Islet precursor cell (in vitro differentiated cells): ENCODE measurements at places on chromosomes 7 and 10.

- no peak for DNase-seq
Measured at GRCh38 chr10:94443047-94443446, 40.7 kb downstream of the TBC1D12 start.

- DNase-seq = peak; percentile 53
Measured at GRCh38 chr10:5523796-5524574, 776 bp upstream of the CALML3 start.

DNA sequence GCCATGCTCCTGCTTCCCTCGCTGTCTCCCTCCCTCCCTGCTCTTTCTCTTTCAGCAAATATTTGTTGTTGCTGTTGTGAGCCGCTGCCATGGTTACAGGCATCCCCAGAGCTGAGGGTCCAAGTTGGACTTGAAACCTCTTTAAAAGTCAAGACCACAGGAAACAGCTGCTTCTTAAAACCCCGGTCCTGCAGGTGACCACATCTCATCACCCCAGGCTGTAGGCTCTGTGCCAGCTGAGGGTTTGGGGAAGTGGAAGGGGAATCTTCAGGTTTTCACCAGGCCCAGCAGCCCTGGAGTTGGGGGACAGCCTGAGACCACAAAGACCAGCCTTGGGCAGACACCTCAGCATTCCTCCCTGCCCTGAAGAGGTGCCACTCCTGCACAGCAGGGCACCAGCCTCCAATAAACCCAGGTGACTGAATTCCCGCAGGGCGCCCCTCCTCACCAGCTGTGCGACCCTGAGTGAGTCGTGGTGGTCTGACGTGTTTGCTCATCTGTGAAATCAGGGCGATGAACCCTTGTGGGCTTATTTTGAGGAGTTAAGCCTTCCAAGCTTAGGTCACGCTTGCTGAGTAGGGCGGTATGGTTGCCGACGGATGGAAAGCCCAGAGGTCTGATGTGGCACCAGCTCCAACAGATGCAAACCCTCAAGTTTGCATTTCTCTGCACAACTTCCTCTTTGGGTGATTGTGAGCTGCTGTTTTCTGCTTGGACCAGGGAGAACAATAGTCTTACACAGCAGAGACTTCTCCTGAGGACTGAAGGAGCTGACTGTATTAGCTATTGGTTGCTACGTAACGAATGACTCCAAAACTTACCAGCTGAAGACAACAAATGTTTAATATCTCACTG is 24.8 kb downstream of the NPTX2 start:
- DNase-seq = no peak

DNA sequence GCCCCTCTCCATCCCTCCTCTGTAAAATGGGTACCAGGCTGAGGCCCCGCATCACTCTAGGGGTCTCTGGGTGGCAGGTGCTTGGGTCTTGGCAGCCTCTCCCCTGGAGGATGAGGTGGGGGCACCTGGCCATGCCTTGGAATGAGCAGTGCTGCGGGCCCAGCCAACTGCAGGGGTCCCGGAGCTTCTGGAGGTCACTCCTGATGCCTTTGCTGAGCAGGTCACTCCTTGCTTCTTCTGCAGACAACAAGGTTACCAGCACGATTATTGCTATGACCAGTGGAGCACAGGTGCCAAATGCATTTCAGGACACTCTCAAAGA is 22.4 kb upstream of the ZNF488 start:
- DNase-seq = no peak

GRCh38 chr10:89142590-89142989 is 64.5 kb downstream of the CH25H start:
- DNase-seq = no peak

DNA sequence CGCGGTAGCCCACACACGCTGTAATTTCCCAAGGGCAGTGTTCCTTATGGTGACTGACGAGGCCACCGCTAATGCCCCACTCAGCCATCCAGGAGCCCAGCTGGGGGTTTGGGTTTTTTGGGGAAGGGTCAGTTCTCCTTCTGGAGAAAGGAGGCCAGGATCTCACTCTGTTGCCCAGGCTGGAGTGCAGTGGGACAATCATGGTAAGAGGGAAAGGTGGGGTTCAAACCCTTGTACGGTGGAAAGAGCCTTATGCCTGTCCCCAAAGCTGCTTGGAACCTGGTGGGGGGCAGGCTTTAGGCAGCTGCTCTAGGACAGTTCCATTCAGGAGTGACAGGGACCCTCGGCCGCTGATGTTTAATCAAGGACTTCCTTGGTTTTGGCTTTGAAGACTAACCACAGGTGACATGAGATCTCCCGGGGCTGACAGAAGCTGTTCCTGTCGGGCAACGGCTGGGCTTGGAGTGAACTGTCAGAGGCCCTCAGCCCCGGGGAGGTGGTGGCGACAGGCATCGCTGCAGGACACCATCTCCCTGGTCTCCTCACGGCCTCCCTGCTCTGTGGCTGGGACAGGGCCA is 84.5 kb downstream of the CARD11 start:
- peak; percentile 43 for DNase-seq

DNA sequence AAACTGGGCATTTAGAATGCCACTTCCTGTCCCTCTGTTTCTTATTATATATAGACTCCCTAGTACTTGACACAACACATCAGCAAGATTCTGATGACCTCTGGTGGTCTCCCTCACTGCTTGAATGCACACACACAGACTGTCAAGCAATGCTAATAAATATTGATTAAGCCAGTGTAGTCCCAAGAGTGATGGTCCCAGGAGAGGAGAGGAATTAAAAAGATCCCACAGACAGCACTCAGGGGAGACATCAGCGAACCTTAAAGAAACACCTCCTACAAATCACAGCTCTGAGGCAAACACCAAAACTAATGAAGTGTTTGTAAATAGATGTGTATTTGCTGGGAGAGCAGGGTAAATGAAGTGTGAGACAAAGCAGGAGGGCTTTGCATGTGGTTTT is 1291.2 kb downstream of the XPNPEP1 start:
- no peak for DNase-seq

DNA sequence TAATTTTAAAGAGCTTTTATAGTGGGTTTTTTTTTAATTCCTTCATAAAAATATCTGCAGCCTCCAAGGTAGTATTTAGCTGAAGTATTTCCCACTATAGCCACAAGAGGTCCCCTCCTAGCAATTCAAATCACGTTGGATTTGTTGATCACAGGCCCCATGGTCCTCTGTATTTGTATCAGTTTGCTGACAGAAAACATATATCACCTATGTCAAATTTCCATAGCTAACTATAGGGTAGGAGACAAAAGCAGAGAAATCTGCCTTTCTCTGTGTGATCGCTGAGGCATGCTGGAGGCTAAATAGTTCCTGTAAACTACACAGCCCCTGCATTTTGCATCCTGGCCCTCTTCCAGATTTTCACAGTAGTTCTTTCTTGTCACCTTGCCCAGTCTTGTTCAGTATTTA is 1.7 kb upstream of the CTNNA3 start:
- no peak for DNase-seq
